ENCODE measurements at places on chromosomes 5 and 9. TPM values are rescaled to one million over a fixed set of nuclear protein-coding genes. Genes with fewer than 3 reads are reported as not detected.

AIF1L gene
- 71.1 TPM for total RNA-seq

GRCh38 chr9:108640230-108640629 lies 215.6 kb downstream of the ACTL7B start:
- H3K4me1 ChIP-seq: no peaks in the 10 kb centered on the region
- DNase-seq: no peak
- H3K36me3 ChIP-seq: no peaks in the 10 kb centered on the region
- no peak overlapping the region for H3K4me3 ChIP-seq
- H3K27me3 ChIP-seq: peaks cover 39% of the 10 kb centered on the region

GRCh38 chr9:137506702-137507171 lies 43.5 kb downstream of the PNPLA7 start:
- no peak overlapping the region for H3K27ac ChIP-seq
- peaks cover 7% of the 10 kb centered on the region for H3K36me3 ChIP-seq
- H3K4me3 ChIP-seq: no peak overlapping the region
- H3K4me1 ChIP-seq: no peaks in the 10 kb centered on the region
- no peak for DNase-seq

GRCh38 chr9:105842023-105842644 lies 147.8 kb downstream of the TMEM38B start:
- H3K27me3 ChIP-seq: no peaks in the 10 kb centered on the region
- H3K27ac ChIP-seq: no peak overlapping the region

- H3K27me3 ChIP-seq: no peaks in the 10 kb centered on the region
- H3K4me1 ChIP-seq: no peaks in the 10 kb centered on the region
- no peak overlapping the region for H3K27ac ChIP-seq
- no peaks in the 10 kb centered on the region for H3K36me3 ChIP-seq
These were observed 216.9 kb upstream of the FBXL7 start for GRCh38 chr5:15283076-15283475.

DNA sequence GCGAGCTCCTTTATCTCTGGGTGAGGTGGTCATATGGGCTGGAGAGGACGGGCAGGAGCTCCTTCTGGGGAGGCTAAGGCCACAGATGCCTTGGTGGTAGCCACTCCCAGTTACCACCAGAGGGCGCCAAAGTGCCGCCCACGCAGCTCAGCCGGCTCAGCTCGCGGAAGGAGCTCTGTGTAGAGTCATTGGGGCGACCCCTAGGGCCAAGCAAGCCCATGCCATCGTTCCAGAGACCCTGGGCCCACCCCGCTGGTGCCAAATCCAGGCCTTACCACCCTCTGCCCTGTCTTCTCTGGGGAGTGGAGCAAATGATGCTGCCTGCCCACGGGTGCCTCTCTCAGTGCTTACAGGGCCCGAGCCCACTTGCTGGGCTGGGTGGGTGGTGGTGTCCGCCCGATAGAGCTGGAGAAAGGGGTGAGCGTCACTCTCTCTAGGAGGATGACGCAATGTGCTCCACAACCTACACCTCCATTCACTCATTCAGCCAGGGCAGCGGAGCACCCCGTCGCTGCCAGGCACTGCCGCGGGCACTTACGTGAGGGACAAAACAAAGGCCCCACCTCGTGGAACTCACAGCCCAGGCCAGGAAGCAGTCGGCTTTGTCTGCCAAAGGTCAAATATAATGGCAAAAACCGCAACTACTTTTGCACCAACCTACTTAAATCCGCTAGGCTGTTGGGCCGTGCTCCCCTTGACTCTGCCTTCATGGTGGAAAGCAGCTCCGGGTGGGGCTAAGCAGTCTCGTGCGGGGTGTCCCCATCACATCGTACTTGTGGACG lies 13.8 kb downstream of the TSPAN17 start:
- H3K36me3 ChIP-seq: peaks cover 4% of the 10 kb centered on the region
- peaks cover 17% of the 10 kb centered on the region for H3K27me3 ChIP-seq
- peak; percentile 77 for DNase-seq
- no peak overlapping the region for H3K27ac ChIP-seq
- no peaks in the 10 kb centered on the region for H3K4me1 ChIP-seq
- no peak overlapping the region for H3K4me3 ChIP-seq

- DNase-seq: no peak
- H3K4me1 ChIP-seq: peaks cover 4% of the 10 kb centered on the region
- H3K4me3 ChIP-seq: no peak overlapping the region
- no peaks in the 10 kb centered on the region for H3K27me3 ChIP-seq
These were observed 692.4 kb upstream of the DMAC1 start for GRCh38 chr9:8492024-8492423.

GDA gene
- 5.8 TPM for total RNA-seq

DNA sequence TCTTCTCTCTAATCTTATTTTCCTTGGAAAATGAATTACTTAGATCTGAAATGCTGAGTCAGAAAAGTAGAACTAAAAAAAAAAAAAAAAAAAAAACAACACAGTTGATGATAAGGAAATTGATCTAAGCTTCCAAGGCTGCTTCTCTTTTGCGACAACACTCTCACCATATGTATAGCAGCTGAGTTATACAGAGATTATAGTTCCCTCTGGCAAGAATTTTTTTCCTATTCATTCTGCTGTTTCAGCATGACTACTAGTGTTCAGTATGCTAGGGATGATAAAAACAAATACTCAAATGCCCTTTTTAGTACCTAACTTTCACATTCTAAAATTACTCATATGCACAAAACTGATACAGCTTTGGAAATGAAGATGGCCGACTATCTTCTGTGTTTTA lies 267.3 kb downstream of the MLLT3 start:
- H3K27ac ChIP-seq: no peak overlapping the region
- H3K36me3 ChIP-seq: peaks cover 3% of the 10 kb centered on the region
- H3K27me3 ChIP-seq: no peaks in the 10 kb centered on the region
- peaks cover 30% of the 10 kb centered on the region for H3K4me1 ChIP-seq

GRCh38 chr5:132387640-132388117 lies 18.2 kb downstream of the SLC22A5 start:
- H3K4me3 ChIP-seq: peak overlapping the region; percentile 30
- H3K4me1 ChIP-seq: peaks cover 43% of the 10 kb centered on the region
- H3K36me3 ChIP-seq: peaks cover 1% of the 10 kb centered on the region
- H3K27me3 ChIP-seq: no peaks in the 10 kb centered on the region
- no peak for DNase-seq

ZNF474 gene
- 0.29 TPM for total RNA-seq

DNA sequence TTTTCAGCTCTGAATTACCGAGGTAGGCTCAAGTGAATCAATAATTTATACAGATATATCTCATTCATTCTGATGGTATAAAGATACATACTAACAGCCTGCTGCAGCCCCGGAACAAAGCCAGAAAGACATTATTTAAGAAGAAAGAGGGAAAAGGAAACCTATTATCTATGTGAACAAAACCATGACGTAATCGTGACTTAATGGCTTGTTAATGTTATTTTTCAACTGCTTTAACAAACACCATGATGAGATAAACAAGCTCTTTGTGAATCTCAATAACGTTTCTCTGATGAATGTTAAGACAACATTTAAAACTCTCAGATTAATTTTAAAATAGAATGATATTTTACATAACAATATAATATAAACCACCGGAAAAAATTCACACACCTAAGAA lies 237.1 kb downstream of the SLF1 start:
- H3K4me1 ChIP-seq: peaks cover 1% of the 10 kb centered on the region
- no peaks in the 10 kb centered on the region for H3K36me3 ChIP-seq
- H3K4me3 ChIP-seq: no peak overlapping the region
- DNase-seq: no peak

GRCh38 chr5:160702934-160703333 lies 149.1 kb downstream of the ATP10B start:
- H3K4me1 ChIP-seq: peaks cover 17% of the 10 kb centered on the region
- H3K27me3 ChIP-seq: no peaks in the 10 kb centered on the region

DNA sequence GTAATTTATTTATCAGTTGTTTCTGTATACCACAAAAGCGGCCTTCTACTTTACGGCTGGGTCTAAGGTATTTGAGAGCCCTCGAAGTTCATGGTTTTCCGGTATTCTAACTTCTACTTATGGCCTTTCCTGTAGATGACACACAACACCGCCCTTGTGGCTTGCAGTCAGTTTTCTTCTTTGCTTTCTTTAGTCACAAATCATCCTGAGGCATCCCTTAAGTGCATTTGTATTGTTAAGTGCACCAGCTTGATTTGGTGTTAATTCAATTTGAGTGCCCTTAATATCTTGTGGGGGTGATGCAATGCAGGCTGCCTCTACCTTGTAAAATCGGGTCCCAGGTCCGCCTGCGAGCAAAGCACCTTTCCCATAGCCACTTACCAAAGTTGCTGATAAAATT lies 511.9 kb downstream of the CCDC171 start:
- H3K27ac ChIP-seq: no peak overlapping the region
- no peaks in the 10 kb centered on the region for H3K27me3 ChIP-seq
- peaks cover 1% of the 10 kb centered on the region for H3K4me1 ChIP-seq
- no peak for DNase-seq
- H3K36me3 ChIP-seq: no peaks in the 10 kb centered on the region

LHX2 gene
- total RNA-seq: 0.24 TPM

COL15A1 gene
- total RNA-seq: not detected

DNA sequence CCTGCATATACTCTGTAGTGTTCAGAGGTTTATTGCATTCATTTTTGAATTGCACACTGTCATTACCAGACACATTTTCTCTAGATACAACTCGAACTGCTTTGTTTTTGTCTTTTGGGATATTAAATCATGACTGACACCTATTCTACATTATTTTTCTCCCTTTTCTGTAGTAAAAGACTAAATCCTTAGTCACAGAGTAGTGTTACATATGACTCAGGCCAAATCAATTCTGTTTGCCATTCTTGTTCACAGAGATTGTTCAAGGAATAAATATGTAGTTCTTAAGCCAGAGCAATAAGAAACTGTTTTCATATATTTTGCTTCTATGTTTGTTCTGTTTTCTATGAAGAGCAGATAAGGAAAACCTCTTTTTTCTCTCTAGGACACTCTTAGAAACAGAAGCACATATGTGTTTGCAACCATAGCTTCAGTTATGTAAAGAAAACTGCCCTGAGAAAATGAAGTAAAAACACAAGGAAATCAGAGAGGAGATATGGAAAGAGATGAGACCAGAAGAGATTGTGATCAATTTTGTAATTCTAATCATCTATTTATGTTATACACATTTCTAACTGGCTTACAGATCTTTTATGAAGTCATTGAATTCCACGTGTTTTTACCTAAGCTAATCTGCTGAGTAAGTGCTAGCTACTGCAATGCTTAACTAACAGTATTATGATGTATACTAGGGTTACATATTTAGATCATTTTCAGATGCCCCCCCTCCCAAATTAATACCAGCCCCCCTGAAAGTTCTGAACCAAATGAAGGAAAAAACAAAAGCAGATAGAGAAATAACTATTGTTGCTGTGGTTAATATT lies 1995.6 kb upstream of the CDH6 start:
- DNase-seq: no peak
- no peaks in the 10 kb centered on the region for H3K36me3 ChIP-seq
- H3K4me1 ChIP-seq: peaks cover 2% of the 10 kb centered on the region
- no peaks in the 10 kb centered on the region for H3K27me3 ChIP-seq

ALDH1B1 gene
- total RNA-seq: 32.1 TPM

- no peak overlapping the region for H3K27ac ChIP-seq
- H3K4me1 ChIP-seq: no peaks in the 10 kb centered on the region
- no peaks in the 10 kb centered on the region for H3K27me3 ChIP-seq
- H3K36me3 ChIP-seq: peaks cover 8% of the 10 kb centered on the region
These were observed 45.8 kb downstream of the TMOD1 start for GRCh38 chr9:97547098-97547829.

TMEFF1 gene
- 69.1 TPM for total RNA-seq

ACTBL2 gene
- total RNA-seq: not detected

GRCh38 chr9:2107906-2108451 lies 92.8 kb downstream of the SMARCA2 start:
- H3K27ac ChIP-seq: peak overlapping the region; percentile 70
- H3K36me3 ChIP-seq: peaks cover 10% of the 10 kb centered on the region
- DNase-seq: no peak

DNA sequence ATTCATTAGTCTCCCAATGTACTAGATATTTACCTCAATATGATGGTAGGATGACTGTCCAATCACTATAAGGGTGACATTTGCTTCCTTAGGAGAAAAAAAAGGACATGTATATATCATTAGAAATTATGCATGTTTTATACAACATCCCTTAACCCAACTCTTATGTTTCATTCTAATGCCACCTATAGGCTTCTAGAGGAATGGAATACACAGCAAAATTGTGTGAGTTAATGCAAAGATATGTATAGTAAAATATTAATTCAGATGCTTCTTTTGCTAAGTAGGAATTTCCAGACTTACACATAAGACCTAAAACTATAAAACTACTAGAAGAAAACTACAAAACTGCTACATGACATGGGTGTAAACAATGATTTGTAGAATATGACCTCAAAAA lies 3.5 kb downstream of the PRXL2C start:
- no peak overlapping the region for H3K4me3 ChIP-seq
- peaks cover 7% of the 10 kb centered on the region for H3K36me3 ChIP-seq
- peaks cover 4% of the 10 kb centered on the region for H3K4me1 ChIP-seq
- no peaks in the 10 kb centered on the region for H3K27me3 ChIP-seq

CDKN2A gene
- not detected for total RNA-seq

- no peak overlapping the region for H3K4me3 ChIP-seq
- no peaks in the 10 kb centered on the region for H3K4me1 ChIP-seq
- no peak for DNase-seq
- no peak overlapping the region for H3K27ac ChIP-seq
- no peaks in the 10 kb centered on the region for H3K36me3 ChIP-seq
- H3K27me3 ChIP-seq: peaks cover 3% of the 10 kb centered on the region
These were observed 112.9 kb downstream of the MTX3 start for GRCh38 chr5:79878136-79878679.

WDR38 gene
- not detected for total RNA-seq

- H3K4me3 ChIP-seq: no peak overlapping the region
- peaks cover 4% of the 10 kb centered on the region for H3K27me3 ChIP-seq
These were observed 26.8 kb downstream of the PAEP start for GRCh38 chr9:135588371-135588770.

GRCh38 chr9:129496473-129497004 lies 124.4 kb downstream of the C9orf50 start:
- peak overlapping the region; percentile 98 for H3K27ac ChIP-seq
- no peaks in the 10 kb centered on the region for H3K36me3 ChIP-seq
- peak overlapping the region; percentile 85 for H3K4me3 ChIP-seq
- peak; percentile 90 for DNase-seq

DNA sequence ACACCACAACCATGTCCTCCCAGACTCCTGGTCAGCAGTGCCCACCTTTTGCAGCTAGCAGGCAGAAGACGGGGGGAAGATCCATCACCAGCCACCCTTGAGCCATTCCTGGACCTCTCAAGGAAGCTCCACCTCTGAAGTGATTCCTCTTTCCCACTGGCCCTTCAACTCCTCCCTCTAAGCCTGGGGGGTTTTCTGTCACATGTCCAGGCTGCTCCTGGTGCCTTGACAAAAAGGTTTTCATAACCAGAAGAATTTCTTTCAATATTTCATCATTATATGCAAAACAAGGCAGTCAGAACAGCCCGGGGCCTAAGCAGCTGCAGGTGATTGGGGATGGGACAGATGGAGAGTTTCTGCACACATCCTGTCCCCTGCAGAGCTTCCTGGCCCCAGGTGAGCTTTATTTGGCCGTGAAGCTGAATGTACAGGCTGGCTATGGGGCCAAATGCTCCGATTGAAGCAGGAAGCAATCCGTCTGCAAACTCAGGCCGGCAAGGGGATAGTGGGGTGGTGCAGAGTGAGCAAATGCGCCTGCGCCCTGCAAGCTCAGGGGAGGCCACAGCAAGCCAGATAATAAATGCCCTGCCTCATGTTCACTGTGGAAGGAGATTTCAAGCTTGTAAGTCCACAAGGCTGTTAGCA lies 173.5 kb downstream of the C5orf15 start:
- H3K27ac ChIP-seq: no peak overlapping the region
- no peaks in the 10 kb centered on the region for H3K36me3 ChIP-seq
- peaks cover 25% of the 10 kb centered on the region for H3K27me3 ChIP-seq
- peaks cover 7% of the 10 kb centered on the region for H3K4me1 ChIP-seq

GRCh38 chr5:112276991-112277390 lies 142.1 kb downstream of the EPB41L4A start:
- H3K27ac ChIP-seq: peak overlapping the region; percentile 16
- DNase-seq: no peak
- no peak overlapping the region for H3K4me3 ChIP-seq
- no peaks in the 10 kb centered on the region for H3K4me1 ChIP-seq
- no peaks in the 10 kb centered on the region for H3K36me3 ChIP-seq
